ENCODE measurements at places on chromosomes 11 and 22.

GRCh38 chr11:82229341-82229740, 504.3 kb downstream of the FAM181B start:
- peak; percentile 40 for DNase-seq

GRCh38 chr11:65556470-65557279, 1.5 kb downstream of the LTBP3 start:
- DNase-seq = no peak

GRCh38 chr11:88367310-88367709, 29.8 kb upstream of the CTSC start:
- DNase-seq = no peak

DNA sequence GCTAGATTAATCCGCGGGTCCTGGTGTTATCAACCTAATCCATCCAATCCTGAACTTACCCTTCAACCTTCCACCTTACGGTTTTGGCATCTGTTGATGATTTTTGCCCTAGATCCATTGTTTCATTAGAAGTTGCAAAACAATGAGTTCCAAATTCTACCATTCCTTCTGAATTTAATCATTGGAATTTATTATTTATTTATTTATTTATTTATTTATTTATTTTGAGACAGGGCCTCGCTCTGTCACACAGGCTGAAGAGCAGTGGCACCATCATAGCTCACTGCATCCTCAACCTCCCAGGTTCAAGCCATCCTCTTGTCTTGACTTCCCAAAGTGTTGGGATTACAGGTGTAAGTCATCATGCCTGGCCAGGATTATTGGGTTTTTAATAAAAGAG, 20.3 kb upstream of the VPS37C start:
- no peak for DNase-seq

- no peak for DNase-seq
Measured at GRCh38 chr11:128190312-128190711, 397.0 kb downstream of the ETS1 start.

DNA sequence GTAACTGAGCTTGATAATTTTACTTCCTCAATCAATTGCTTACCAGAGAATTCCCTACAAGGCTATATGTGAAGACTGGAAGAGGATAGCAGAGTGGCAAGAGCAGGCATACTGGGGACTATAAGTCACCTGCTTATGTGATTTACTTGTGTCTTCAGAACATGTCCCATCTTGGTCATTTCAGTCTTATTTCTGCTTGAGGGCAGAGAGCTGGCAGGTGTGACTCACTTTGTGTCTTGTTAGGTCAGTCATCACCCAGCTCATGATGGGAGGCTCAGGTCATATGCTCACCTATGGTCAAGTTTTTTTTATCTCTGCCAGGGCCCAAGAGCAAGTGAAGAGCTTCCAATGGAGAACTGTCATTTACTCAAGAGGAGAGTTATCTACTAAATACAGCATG, 6.2 kb downstream of the SRSF8 start:
- no peak for DNase-seq

DNA sequence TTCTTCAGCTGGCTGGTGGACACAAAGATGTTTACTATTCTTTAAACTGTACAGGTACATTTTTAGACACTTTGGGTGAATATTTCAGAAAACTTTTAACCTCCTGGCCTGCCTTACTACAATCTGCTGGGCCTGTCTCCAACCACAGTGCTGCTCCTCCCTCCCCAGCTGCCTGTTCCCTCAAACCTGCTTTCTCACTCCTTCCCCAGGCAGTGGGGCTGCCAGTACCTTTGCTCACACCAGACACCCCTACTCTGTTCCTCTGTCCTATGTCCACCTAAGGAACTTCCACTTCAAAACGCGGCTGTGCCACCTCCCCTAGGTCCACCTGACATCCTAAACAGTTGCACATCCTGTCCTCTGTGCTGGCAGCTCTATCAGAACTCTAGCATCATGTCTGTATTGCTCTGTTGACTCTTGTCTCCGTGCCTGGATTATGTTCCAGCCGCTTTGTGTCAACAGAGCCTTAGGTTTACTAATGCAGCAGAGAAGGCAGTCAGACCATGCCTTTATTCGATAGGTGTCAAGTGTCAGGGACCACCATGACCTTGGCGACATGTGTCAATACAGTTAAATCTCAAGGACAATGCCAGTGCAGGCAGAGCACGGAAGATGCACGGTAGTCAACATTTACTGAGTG, 13.4 kb downstream of the ZP1 start:
- no peak for DNase-seq

DNA sequence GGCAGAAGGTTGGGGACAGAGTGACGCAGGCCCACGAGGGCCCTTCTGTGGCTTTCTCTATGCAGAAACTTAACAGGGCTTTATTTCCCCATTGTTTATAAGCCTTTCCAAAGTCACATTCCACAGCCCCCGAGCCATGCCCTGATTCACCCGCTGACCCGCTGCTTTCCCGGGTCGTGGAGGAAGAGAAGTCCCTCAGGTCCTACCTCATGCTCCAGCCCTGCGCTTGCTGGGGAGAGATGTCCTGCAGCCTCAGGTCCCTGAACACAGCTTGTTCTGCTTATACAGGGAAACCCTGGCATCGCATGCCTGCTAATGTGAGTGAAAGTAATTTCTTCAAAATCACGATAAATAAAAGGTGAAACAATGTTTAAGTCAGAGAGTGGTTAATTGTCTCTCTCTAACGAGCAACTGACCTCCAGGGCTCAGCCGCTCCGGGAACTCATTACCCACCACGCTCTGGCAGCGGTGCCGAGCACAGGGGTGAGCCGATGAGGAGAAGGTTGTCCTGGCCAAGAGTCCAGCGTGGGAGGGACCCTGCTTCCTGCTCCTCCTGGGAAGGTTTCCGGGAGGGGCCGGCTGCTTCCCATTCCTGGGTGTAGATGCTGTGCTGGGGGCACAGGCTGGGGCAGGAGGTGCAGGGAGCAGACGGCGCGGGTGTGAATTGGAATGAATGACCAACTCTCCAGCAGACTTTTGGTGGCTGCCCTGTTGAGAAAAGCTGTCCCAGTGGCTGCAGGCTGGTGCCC, 595.2 kb downstream of the BRD1 start:
- DNase-seq = peak; percentile 32

DNA sequence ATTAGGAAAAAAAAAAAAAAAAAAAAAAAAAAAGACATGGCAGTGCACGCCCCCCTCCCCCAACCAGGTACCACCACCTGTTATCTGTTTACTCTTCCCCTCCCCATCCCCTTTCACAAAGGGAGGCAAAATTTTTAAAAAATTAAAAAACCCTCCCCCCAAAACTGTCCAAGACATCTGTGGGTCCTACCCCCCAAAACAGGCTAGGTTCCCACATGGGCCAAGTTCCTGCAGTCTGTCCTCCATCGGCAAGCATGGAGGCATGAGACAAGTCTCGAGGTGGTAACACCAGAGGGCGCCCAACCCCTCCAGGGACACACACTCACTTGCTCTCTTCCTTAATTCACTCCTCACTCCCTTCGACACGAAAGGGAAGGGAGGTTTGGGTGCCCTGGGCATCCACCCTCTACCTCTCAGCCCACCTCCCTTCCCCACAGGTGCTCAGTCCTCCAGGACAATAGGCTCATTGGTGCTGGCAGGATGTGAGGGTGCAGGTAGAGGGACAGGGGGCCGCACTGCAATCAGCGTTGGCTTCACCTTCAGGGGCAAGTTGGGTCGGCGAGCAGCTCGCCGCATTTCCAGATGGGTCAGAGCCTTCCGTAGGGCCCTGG, 2.2 kb upstream of the TUT1 start:
- peak; percentile 88 for DNase-seq

DNA sequence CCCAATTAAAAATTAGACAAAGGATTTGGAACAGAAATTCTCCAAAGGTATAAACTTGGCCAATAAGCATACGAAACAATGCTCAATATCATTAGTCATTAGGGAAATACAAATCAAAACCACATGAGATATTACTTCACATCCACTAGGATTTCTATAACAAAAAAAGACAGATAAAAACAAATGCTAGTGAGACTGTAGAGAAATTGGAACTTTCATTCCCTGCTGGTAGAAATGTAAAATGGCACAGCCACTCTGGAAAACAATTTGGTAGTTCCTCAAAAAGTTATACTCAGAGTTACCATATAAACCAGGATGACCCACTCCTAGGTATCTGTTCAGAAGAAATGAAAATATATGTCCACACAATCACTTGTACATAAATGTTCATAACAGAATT, 71.6 kb downstream of the RPL27A start:
- no peak for DNase-seq

- DNase-seq = no peak
Measured at GRCh38 chr11:64659417-64660144, 63.4 kb downstream of the NRXN2 start.

- peak; percentile 93 for DNase-seq
Measured at GRCh38 chr22:41197038-41197972, 7.8 kb upstream of the L3MBTL2 start.

GRCh38 chr11:7484645-7485044, 661 bp upstream of the OLFML1 start:
- no peak for DNase-seq

DNA sequence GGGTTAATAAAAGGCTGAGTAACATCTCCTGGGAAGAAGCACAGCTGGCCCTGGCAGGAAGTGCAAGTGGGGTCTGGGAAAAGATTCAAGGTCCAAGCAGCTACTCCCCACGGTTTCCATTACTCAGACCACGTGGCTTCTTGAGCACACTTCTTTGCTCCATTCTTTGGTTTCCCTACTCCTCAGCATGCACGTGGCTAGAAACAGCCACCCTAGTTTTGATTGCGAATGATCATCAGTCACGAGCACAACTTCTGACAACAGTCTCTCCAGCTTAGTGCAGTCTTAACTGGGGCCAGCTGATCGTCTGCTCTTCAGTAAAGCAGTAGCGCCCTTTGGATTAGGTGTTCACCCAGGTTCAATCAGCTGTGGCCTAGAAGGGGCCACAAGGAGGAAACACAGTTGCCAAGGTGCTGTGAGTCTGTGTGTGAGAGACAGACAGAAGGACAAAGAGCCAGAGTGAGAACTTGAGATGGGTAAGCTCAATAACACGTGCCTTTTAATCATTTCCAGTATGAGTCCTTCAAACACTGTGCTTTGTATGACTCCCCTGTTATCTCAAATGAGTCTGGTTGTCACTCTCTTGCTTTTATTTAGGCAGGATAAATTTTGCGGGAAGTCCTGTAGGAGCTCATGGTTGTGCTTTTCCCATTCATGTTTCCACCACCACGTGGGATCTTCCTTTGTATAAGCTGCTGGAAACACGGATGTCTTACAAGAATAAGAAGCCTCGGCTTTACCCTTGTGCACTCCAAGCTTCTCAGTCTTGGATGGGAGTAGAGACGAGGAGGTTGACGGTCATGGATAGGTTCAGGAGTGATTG, 901 bp upstream of the PARVA start:
- peak; percentile 18 for DNase-seq

DNA sequence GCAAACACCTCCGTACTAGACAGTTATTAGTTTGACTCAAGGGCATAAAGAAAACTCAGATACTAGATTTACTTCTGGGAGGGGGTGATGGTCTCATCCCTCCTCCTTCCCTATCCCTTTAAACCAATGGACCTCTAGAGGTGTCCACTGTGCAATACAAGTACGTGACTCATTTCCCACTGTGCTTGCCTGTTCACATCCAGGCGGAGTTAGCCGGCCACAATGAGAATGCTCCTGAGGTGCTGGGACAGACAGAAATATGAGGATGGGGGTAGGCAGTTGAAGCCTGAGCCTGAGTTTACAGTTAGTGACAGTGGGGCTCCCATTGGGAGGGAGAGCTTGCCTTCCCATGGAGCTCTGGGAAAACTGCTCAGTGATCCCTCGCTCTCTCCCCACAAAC, 8.4 kb upstream of the PMM1 start:
- DNase-seq = no peak

GRCh38 chr11:78195917-78196560, 7.3 kb downstream of the USP35 start:
- no peak for DNase-seq

- DNase-seq = peak; percentile 33
Measured at GRCh38 chr11:124843616-124843910, 21.7 kb upstream of the ROBO3 start.

GRCh38 chr11:83895516-83895915, 609.3 kb upstream of the CCDC90B start:
- DNase-seq = peak; percentile 66

GRCh38 chr11:13011466-13012055, 2.4 kb downstream of the RASSF10 start:
- no peak for DNase-seq

DNA sequence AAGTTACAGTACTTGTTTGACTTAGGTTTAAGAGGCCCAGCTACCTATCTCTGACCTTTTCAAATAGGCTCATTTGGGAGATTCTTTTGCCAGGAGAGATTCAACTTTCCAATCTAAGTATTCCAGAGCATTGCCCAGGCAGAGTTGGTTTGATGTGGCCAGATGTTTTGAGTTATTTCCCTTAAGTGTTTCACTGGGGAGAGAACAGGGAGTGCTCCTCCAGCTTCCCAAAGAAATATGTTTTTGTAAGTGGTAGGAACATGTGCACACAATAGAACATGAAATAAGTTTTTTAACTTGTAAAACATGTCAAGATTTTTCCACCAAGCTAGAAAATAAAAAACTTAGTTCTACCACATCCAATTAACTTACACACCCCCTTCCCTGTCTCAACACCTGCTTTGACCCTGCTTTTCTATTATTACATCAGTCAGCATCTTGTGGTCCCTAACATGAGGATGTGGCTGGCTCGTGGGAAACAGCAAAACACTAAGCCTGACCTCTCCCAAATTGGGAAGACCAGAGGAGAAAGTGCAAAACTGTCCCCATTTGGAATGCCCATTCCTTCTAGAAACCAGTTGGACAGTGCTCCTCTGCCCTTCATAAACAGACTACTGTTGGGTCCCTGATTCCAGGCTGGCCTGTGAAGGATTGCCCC, 70.4 kb upstream of the RASSF10 start:
- DNase-seq = no peak

- DNase-seq = no peak
Measured at GRCh38 chr22:28544431-28544868, 135.2 kb downstream of the TTC28 start.
